Glutamatergic neuron (in vitro differentiated cells): ENCODE measurements at places on chromosomes 3 and 15.

DNA sequence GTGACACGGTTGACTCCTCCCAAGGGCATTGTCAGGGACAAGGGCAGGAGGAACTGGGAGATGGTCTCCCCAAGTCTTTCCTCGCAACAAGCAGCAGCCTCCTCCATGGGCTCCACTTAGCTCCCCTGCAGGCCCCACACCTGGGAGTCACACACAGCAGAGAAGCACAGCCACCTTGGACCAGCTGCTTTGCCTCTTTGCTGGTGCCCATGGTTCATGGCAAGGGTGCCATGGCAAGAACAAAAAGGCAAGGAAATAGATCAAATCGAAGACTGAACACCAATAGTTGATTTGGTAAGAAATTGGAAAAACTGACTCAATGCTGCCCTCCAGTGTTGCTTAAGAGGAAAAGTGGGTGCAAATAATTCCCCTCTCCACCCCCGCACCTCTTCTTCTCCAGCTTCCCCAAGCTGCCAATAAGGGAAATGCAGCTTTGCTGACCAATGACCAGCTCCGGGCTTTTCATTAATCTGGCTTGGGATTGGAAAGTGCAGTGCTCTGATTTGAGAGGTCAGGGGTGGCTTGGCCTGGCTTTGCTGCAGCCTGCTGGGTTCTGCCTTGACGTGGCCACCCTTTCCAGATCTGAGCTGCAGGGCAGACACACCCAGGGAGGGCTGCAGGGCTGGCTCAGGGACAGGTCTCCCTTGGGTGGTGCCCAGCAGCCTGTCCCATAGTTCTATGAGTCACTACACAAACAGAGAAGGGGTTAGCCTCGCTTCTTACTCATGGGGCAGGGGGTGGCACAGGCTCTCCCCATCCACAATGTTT lies 162.0 kb downstream of the KLF13 start:
- DNase-seq: no peak

DNA sequence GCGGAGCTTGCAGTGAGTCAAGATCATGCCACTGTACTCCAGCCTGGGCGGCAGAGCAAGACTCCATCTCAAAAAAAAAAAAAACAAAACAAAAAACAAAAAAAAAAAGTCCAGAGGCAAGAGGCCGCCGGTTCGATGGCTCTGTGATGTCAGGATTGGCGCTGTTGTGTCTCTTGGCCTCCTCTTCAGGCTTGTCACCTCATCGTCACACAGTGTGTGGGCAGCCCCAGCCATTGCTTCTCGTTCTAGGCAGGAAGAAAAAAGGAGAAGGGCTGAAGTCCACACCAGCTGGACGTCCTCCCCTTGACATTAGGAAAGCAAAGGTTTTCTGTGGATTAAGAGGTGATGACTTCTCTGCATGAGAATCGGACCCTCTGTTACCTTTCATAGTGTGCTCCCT lies 191.1 kb downstream of the NSMCE3 start:
- no peak for DNase-seq

GRCh38 chr3:94106268-94106667 lies 43.4 kb downstream of the NSUN3 start:
- no peak for DNase-seq

- no peak for DNase-seq
Observed at GRCh38 chr3:139572847-139573672, 33.5 kb upstream of the RBP1 start.

DNA sequence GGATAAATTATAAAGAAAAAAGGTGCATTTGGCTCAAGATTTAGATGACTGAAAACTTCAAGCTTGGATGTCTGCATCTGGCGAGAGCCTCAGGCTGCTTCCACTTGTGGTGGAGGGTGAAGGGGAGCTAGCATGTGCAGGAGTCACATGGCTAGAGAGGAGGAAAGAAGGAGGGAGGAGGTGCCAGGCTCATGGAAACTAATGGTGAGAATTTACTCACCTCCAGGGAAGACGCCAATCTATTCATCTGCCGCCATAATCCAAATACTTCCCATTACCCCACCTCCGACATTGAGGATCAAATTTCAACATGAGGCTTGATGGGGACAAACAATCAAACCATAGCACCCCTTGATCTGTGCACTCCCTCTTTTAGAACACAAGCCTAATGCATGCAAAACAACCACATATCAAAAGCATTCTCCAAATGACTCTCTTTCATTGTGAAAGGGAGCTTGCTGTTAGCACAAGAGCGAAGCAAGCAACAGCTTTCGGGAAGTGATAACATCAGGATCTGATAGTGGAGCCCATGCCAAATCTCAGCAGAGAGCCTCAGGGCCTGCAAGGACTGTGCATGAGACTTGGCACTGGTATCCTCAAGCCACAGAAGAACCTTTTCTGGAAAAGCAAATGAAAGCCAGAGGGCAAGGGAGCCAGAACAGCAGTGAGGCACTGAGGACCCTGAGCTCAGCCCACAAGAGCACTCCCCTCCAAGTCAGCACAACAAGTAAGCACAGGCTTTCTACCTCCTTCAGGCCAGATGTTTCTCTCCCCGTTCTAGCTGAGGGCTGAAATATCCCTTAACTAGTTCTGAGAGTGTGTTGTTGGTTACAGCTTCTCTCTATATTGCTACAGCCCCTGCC lies 50.2 kb upstream of the THBS1 start:
- DNase-seq: no peak

- DNase-seq: no peak
Observed at GRCh38 chr3:101878589-101878988, 29.3 kb downstream of the NFKBIZ start.

DNA sequence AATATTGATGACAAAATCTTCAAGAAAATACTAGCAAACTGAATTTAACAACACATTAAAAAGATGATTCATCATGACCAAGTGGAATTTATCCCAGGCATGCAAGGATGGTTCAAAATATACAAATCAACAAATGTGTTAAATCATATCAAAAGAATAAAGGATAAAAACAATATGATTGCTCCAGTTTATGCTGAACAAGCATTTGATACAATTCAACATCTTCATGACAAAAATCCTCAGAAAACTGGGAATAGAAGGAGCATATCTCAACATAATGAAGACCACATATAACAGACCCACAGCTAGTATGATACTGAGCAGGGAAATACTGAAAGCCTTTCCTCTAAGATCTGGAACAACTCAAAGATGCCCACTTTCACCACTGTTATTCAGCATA lies 352.3 kb downstream of the PYDC2 start:
- DNase-seq: no peak

DNA sequence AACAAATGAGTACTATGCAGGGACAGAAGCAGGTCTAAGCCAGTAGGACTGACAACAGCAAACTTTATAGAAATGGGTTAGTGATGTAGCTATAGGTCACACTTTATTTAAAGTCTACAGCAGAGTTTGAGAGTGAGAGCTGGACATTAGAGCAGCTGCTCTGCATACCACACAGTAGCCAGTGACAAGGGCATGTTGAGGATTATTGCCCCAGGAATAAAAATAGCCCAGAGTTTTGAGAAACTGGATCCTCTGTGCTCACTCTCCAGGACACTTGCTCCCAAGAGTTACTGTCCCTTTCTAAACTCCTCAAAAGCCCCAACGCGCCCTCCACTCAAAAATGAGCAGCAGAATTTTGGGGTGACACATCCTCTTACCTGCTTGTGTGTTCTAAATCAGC lies 21.1 kb downstream of the LRTM1 start:
- no peak for DNase-seq

DNA sequence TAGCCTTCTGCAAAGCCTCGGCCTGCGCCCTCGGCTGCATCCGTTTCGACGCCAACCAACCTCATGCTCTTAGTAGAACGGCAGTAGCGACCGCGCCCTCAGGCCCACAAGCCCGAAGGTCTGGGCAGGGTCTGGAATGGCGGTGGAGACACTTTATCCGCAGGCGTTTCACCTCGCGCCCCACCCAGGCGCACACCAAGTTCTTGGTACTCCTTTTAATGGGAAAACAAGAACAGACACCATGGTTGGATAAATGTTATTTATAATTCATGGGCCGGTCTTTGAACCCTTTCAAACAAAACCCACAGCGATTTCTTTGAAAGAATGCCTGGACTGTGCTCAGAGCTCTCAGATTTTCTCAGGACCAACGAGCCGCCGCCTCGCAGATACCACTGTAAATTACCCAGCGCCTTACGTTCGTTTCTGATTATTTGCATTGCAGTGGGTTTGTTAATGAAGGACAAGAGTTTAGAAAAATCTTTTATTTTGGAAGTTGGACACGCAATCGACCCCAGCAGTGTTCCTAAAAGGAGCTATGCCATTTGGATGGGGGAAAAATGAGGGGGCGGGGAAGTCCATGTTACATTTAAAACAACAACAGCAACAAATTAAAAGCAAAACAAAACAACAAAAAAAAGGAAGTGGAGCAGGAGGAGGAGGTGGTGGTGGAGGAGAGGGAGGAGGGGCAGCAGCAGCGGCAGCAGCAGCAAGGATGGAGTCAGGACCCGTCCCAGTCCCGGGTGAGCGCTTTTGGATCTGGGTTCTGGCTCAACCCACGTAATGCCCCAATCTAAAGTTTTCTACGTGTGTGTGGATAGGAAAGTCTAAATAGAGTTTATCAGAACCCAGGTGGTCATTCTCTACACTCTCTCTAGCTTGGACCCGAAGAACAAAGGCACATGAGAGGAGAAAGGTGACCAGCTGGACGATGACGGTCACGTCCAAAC lies 993 bp upstream of the ISL2 start:
- peak; percentile 75 for DNase-seq

- no peak for DNase-seq
Observed at GRCh38 chr3:111853068-111853467, 6.0 kb upstream of the PHLDB2 start.

GRCh38 chr3:42830437-42831320 lies 21.4 kb downstream of the ACKR2 start:
- DNase-seq: no peak

DNA sequence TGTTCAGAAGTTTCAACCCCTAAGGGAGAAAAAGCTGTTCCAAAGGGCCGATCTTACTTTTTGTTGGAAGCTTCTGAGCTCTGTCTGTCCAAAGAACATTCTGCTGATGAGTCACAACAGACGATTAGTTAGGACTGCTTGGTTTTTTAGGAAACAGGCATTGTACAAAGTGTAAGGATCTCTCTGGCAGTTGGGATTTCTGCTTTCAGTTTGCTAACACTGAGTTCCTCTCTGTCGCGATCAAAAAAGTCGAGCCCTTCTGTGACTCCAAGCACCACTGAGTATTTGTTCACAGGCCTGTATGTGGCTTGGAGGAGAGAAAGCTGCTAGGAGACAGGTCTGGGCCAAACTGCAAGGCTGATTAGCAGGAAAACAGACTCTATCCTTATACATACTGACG lies 91.8 kb upstream of the PFN2 start:
- no peak for DNase-seq

DNA sequence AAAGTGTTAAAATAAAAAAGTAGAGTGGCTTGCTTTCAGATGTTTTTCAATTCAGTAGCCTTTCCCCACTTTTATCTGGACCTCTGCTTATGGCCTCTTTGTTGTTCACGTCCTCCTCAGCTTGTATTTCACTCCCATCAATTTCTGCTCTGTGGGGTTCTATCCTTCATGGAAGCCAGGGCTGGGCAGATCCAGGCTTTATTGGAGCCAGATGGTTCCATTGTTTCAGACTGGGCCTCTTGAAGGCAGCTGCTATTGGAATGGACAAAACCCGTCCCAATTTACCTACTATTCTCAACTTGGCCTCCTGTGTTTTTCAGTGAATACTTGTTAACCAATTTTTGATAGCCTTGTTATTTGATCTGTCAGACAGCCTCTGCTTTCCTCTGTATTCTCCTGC lies 10.9 kb upstream of the AADACL2 start:
- DNase-seq: no peak

- DNase-seq: no peak
Observed at GRCh38 chr15:51846463-51847230, 17.2 kb downstream of the TMOD3 start.

- peak; percentile 44 for DNase-seq
Observed at GRCh38 chr15:47718497-47719437, 1.5 kb downstream of the SEMA6D start.

DNA sequence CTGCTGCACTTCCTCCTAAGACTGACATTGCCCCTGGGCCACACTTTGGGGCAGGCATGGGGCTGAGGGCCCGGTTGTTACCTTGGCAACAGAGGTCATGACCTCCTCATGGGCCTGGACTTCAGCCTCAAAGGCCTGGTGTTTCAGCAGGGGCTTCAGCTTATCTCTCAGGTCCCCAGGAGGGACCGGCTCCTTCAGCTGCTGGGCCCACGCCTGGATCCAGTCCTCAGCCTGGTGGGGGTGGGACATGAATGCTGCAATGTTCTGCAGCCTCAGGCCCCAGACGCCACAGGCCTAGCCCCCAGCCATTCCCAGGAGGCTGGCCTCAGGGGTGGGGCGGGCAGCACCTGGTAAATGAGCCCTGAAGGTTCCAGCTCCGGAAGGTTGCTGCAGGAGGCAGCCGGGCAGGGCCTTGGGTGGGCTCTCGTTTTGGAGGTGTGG lies 27.6 kb downstream of the SPTBN5 start:
- no peak for DNase-seq

DNA sequence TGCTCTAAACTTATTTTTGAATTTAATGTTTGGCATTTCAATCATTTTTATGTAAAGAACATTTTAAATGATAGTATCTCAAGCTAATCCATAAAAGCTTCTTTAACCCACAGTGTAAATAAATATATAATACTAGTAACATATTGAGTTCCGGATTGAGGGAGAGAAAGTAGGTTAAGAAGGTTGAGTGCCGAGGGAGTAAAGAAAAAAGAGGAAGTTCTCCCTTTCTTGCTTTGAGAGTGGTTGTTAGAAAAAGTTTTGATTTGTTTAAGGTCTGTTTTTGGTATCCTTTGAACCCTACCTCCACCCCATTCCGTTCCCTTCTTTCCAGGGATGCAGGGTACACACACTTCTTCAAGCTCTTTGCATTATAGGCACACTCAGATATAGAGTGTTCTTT lies 130.8 kb downstream of the VPS8 start:
- no peak for DNase-seq

- no peak for DNase-seq
Observed at GRCh38 chr3:73503781-73504180, 121.0 kb downstream of the PDZRN3 start.

DNA sequence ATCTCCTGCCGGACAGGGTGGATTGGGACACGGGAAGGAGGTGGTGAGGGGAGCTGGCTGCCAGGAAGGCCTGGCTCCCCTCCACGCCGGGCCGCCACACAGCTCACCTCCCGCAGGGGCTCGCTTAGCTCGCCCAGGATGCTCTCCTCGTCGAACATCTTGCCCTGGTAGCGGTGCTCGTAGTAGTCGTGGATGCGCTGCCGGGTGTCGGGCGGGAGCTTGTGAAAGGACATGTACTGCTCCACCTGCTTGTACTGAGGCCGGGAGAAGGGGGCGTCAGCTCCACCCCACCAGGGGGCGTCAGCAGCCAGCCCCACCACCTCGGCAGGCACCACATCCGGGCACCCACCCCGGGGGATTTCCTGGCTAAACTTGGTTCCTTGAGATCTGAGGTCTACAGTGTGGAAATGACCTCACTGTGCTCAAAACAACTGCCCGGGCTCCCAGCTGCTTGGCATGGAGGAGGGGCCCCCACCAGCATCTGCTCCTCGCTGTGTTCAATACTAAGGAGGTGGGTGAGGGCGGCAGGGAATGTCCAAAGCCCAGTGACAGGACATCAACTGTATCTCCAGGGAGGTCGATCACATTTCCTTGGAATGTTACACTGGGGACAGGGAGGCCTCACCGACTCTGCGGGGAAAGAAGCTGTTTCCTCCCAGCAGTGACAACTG lies 43.4 kb downstream of the HCN4 start:
- no peak for DNase-seq

- DNase-seq: no peak
Observed at GRCh38 chr3:150061288-150062024, 90.8 kb upstream of the PFN2 start.

- DNase-seq: no peak
Observed at GRCh38 chr3:148742118-148742517, 44.4 kb downstream of the AGTR1 start.
